A172 (cell line): ENCODE measurements at places on chromosomes 11 and 22. TPM values are rescaled to one million over a fixed set of nuclear protein-coding genes. Genes with fewer than 3 reads are reported as not detected.
A peak's percentile ranks its signal among the peaks of the same experiment; 100 is the strongest.

GRCh38 chr11:64227405-64227956, 1.4 kb downstream of the NUDT22 start:
- no peak for DNase-seq

Gene SMTNL1
- total RNA-seq = not detected in 2 replicates

Gene OR52H1
- total RNA-seq = not detected in 2 replicates

DNA sequence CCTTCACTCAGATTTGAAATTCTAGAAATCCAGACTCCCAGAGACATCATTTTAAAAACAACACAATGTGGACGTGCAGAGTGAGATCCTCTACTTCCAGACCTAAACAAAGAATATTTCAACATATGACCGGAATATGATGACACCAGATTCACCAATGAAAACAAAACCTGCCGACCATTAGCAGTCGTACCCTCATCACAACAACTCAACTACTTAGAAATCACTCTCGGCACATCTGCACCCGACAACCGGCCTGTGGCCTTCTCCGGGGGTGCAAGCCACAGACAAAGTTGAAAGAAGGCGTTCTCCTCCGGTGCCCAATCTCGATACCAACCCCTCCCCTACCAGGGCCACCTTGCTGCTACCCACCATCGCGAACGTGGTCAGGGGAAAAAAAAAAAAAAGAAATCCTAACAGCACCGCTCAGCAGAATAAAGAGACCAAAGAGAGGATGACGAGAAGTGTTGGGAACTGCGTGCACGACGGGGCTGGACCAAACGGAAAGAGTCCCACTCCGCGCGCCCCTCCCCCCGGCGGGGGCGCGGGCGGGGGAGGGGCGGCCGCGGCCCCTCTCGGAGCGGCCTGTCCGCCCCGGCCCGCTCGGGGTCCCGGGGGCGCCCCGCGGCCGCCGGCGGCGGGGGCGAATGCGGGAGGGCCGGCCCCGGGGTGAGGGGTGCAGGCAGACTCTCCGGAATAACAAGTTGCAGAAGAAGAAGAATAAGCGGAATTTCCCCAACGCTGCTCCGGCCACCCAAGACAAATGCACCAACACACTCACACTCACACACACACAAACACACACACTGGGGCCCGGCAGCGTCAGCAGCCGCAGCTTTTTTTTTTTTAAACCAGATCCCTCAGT, 1.7 kb downstream of the PHF21A start:
- peak; percentile 18 for DNase-seq

DNA sequence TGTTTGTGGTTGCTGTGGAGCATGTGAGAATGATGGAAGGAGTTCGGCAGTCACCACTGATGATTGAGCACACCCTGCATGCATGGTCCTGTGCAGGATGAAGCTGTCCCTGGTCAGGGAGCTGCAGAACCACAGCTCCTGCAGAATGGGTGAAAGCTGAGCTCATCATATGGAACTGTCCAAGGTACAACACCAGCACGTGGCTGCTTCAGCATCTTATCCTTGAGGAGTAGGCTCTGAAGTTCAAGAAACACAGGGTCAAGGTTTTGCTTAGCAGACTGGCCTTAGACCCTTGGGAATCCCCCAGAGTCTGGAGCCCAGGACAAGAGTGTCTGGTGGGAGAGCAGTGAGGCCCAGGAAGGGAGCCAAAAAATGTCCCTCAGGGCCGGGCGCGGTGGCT, 182.4 kb upstream of the LARGE1 start:
- DNase-seq = no peak

Gene EHF
- 0.14 TPM in 1 of 2 replicates, not detected in the other for total RNA-seq

DNA sequence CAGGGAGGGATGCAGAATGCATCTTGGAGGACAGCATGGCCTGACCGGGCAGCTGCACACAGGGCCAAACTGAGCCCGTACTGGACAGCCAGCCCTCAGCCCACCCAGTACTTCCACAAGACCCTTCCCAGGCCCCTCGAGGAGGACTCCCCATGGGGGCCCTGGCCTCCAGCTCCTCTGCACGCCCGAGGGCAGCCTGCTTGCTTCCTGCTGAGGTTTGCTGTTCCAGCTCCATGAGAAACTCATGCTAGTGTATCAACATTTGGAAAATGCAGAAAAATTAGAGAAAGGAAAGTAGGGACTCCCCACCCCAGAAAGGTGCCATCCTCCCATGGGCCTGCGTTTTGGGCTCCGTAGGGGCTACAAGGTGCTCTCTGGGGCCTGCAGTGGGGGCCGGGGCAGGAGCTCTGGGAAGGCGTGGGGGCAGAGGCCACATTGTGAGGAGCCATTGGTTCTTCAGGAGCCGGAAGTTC, 21.3 kb upstream of the CCDC188 start:
- DNase-seq = no peak

DNA sequence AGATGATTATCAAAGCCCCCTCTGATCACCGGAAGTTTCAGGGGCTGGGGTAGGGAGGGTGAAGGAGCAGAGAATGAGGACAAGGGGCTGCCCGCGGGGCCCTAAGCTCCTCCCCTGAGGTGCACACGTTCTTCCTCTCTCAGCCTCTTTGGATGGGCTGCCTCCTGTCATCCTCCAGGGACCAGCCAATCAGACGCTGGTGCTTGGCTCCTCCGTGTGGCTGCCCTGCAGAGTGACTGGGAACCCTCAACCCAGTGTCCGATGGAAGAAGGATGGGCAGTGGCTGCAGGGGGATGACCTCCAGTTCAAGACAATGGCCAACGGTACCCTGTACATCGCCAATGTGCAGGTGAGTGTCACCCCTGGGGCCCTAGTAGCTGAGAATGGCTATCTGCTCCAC, 7.5 kb downstream of the ROBO3 start:
- no peak for DNase-seq

Gene OR5B12
- total RNA-seq = not detected in 2 replicates

Gene TIMM10
- total RNA-seq = 59.7 and 95.9 TPM in 2 replicates

DNA sequence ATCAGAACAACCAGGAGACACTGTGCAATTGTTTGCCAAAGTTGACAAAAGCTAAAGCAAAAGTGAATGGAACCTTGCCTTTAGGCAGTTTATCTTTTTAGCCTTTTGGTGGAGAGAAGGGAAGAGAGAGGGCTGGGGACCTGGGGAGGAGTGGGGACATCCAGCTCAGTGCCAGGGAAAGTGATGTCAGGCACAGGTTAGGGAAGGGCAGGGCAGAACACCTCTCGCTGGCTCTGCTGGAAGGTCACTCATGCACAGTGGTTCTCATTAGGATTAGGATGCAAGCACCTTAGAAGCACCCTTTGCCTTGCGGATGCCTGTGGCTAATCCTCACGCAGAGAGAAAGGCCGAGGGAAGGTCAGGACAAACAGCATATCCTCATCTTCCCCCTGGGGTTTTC, 14.3 kb upstream of the LINC01488 start:
- no peak for DNase-seq

DNA sequence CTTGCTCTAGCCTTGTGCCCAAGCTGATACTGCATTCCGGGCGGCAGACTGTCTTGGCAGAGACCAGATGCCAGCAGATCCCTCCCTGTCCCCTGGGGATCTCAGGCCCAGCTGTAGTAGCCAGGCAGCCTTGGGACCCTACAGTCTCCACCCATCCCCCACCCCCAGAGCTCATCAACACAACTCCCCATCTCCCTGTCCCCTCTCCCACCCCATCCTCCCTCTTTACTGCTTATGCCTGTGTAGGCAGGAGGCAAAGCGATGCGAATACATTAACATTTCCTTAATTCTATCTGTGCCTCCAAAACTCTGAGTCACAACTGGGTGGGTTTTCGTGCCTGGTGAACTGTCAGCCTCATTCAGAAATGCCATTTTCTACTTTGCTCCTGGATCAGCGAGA, 547.6 kb downstream of the BUD13 start:
- DNase-seq = no peak

Gene TMPRSS4
- not detected in 2 replicates for total RNA-seq

GRCh38 chr22:45893516-45893915, 83.4 kb downstream of the WNT7B start:
- no peak for DNase-seq

Gene ARRB1
- total RNA-seq = 18.4 and 22.2 TPM in 2 replicates

GRCh38 chr11:16335236-16335962, 20.9 kb downstream of the SOX6 start:
- no peak for DNase-seq

- no peak for DNase-seq
These were observed 12.8 kb upstream of the MOB2 start for GRCh38 chr11:1499261-1499890.

DNA sequence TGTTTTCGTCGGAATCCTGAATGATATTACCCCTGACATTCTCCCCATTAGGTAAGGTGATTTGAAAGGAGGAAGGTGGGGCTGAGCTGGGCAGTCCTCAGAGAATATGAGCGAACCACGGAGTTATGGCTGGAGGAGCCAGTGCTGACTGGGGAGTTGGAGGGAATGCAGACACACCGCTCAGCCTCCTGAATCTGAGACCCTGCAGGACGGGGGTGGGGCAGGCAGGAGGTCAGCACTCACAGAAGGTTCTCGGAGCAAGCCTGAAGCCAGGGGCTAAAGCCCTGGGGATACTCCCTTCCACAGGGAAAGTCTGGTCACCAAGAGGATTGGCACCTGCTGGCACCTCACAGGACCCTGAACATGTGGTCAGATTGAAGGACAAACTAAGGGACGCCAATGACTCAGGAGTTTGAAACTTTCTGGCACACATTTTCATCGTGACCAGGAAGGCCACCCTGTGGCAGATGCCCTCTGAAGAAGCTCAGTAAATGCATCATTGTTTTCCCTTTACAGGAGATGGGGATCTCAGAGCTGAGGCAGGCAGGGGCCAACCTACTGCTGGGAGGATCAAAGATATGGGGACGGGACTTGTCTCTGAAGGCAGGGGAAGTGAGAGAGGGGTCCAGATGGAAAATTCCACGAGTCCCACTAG, 26.9 kb upstream of the FCHSD2 start:
- DNase-seq = no peak

DNA sequence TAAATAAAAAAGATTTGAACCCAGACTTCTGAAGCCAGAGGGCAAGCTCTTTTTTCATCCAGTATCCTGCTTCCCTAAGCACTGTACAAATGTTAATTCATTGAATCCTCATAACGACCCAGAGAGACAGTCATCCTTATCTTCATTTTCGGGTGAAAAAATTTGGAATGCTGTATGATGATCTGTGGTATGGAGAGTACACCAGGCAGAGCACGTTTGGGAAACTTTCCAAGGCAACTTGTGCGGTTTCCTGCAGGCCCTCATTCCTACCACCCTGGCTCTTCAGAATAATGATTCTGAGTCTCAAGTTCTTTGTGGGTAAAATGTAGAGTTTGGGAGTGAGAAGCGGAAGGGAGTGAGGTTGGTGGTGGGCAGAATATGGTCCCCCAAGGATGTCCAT, 177.9 kb upstream of the CADM1 start:
- no peak for DNase-seq

Gene OR4C13
- total RNA-seq = not detected in 2 replicates

DNA sequence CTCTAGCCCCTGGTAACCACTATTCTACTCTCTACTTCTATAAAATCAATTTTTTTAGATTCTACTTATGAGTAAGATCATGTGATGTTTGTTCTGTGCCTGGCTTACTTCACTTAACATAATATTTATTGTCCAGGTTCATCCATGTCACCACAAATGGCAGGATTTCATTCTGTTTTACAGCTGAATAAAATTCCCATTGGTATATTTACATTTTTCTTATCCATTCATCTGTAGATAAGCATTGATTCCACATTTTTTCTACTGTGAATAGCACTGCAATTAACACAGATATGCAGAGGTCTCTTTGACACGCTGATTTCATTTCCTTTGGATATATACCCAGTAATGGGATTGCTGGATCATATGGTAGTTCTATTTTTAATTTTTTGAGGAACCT, 15.8 kb downstream of the SLC25A17 start:
- DNase-seq = no peak

Gene MUC5B
- not detected in 2 replicates for total RNA-seq

- DNase-seq = no peak
These were observed 928.0 kb upstream of the FAT3 start for GRCh38 chr11:91296629-91297028.

Gene SCGB1A1
- total RNA-seq = not detected in 2 replicates

Gene TREH
- 0.05 TPM in 1 of 2 replicates, not detected in the other for total RNA-seq

DNA sequence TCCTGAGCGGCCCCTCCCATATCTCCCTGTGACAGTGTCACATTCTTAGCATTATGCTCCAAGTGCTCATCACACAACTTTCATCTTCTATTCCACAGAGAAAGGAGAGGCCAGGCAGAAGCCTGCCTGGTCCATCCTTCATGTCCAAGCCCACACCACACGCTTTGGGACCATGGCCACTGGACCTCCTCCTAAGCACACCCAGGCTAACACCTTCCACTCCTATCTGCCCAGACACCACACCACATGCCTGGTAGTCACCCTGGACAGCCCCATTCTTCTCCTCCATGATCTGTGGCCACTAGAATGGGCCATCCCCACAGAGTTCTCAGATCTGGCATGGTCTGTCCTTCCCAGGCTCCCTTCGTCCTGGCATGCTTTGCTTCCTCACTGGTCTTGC, 55.3 kb downstream of the HIRA start:
- no peak for DNase-seq

GRCh38 chr11:134481933-134482527, 70.0 kb upstream of the B3GAT1 start:
- DNase-seq = no peak

Gene OTOG
- total RNA-seq = not detected in 2 replicates

- no peak for DNase-seq
These were observed 63.8 kb upstream of the ARHGAP20 start for GRCh38 chr11:110776081-110776480.

Gene LDHAL6A
- total RNA-seq = not detected in 2 replicates

- peak; percentile 74 for DNase-seq
These were observed 30.4 kb downstream of the PAAF1 start for GRCh38 chr11:73907191-73907590.

Gene EMID1
- total RNA-seq = 0.24 TPM in 1 of 2 replicates, not detected in the other

Gene OR52A1
- not detected in 2 replicates for total RNA-seq

DNA sequence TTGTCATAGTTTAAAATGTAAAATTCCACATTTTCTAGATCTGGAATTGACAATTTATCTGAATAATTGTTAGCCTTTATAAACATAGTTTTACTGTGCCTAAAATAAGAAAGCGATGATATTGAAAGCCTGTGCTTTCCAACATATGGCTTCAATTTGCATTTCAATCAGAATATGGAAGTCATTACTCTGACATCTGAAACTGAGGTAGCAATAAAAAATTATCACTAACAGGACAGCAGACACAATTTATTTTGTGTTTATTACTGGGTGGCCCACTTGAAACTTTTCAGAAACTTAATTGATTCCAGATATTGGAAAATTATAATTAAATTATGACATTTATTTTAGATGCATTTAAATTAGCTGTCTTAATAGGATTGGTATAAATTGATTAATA, 78.5 kb downstream of the TMEM135 start:
- no peak for DNase-seq

- no peak for DNase-seq
These were observed 9.8 kb upstream of the DNAJB13 start for GRCh38 chr11:73940801-73941570.

Gene ROM1
- total RNA-seq = 3.4 and 6.4 TPM in 2 replicates

DNA sequence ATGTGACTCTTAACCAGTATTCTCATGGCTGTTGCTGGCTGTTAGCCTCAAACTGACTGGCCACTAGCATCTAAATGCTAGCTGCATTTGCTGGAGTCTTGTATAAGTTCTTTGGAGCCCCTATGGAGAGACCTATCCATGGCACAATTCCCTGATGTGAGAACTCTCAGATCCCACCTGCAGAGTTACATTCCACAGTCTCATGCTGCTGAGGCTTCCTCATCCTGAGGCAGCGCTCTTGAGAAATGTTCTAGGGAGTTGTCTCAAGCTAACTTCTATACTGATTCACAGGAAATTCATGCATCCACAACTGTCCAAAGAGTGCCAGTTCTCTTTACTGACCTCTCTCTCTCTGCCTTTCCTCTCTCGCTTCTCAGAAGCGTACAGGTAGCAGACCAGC, 218.0 kb upstream of the PITPNB start:
- DNase-seq = no peak
